ENCODE measurements at places on chromosomes 2 and 18. TPM values are rescaled to one million over a fixed set of nuclear protein-coding genes. Genes with fewer than 3 reads are reported as not detected.

The CIDEA gene
- not detected for total RNA-seq

The ZNF397 gene
- 1.5 TPM for total RNA-seq

The NRP2 gene
- 18.3 TPM for total RNA-seq

The BBS5 gene
- total RNA-seq = 3.3 TPM

- no peak for DNase-seq
These were observed 2.1 kb downstream of the FBLN7 start for GRCh38 chr2:112140205-112140802.

DNA sequence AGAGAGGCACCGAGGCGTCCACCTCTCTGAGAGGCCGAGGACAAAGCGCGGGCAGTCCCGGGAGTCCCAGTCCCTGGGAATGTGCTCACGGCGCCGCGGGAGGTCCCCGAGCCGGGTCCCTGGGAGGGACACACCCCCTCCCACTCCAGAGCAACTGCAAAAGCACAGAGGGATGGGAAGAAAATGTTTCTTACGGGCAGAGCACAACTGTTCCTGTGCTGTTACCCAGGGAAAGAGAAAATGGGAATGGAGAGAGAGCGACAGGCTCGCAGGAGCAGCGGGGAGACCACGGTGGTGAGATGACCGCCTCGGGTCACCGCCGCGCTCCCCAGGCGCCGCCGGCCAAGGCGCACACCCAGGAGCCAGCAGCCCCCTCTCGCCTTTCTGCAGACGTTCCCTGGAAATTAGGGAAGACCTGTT, 1.2 kb upstream of the BCL11A start:
- DNase-seq = no peak

- no peak for DNase-seq
These were observed 244.9 kb downstream of the KLHL29 start for GRCh38 chr2:23629772-23630480.

GRCh38 chr2:173354073-173354581, 545 bp upstream of the CDCA7 start:
- no peak for DNase-seq

- no peak for DNase-seq
These were observed 65.3 kb upstream of the SMAD7 start for GRCh38 chr18:49015886-49016647.

DNA sequence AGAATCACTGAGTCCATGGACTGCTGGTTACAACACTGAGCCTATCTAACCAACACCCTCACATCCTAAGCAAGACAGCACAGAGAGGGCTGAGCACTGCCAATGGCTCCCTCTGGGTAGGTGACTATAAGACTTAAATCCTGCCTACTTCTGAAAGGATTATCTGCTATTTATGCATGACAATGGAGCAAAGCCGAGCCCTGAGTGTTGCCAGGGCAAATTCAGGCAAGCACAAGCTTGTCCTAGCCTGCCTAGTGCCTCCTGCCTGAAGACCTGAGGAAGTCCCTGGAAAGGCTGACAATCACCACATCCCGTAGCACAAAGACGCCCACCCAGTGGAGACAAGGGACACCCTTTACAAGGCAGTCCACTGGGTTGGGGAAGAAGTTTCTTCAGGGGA, 129.7 kb downstream of the OSR1 start:
- no peak for DNase-seq

- DNase-seq = no peak
These were observed 288.3 kb downstream of the RDH14 start for GRCh38 chr2:18272148-18272494.

DNA sequence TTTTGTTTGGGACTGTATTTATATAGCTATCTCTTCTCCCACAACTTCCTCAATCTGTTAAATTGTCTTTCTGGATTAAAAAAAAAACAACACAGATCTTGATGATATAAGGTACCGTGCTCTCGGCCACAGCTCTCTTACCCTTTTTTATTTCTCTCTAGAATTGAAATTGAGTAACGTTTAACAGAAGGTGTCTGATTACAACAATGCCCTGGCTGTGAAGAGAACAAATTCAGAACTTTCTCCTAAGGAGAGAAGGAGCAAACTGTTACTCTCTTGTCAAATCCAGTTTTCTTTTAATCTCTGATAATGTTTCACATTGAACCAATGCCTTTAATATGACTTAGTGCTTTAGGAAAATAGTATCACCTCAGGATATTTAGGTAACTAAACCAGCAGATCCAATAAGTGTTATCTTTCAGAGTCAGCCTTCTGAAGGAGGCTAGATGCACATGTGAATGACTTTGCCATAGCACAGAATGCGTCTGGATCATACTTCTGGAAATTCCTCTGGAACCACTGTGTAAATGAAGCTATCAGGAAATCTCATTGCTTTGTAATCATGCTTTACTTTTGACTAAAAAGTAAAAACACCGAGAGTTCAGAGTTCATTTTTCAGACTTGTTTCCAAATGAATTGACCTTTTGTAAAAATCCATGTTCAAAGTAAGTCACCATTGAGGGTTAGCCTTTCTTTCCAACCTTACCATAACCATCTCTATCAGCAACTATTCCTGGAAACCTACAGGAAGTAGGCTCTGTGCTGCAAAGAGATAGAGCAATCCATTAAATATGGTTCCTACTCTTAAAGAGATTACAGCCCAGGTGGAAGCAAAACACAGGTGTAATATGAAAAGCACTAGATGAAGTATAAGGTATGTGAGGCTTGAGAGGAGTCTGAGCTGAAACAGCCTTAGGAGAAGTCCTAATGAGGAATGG, 147.0 kb upstream of the OSR1 start:
- peak; percentile 14 for DNase-seq
